ENCODE measurements at places on chromosomes 2 and 18.
A peak's percentile ranks its signal among the peaks of the same experiment; 100 is the strongest.

DNA sequence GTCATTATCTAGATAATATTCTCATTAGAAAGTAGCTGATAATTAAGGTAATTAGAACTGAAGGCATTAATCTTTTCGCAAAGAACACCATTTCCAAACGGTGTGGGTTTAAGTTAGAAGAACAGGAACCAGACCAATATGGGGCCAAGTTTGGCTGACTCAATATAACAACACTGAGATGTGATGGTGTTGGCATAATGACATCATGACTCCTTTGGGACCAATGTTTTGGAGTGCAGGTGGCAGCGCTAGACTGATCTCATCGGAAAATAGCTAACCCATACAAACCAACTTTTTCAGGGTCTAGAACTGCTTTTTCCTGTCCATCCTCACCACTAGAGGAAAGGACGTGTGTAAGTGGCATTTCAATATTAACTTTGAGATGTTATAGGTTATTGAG lies 1171.7 kb upstream of the ZEB2 start:
- H3K27ac ChIP-seq: no peak overlapping the region
- DNase-seq: no peak
- no peaks in the 10 kb centered on the region for H3K4me1 ChIP-seq
- no peak overlapping the region for H3K4me3 ChIP-seq

GRCh38 chr18:42183746-42184145 lies 228.7 kb downstream of the PIK3C3 start:
- H3K4me3 ChIP-seq: no peak overlapping the region
- DNase-seq: no peak
- no peaks in the 10 kb centered on the region for H3K27me3 ChIP-seq
- no peaks in the 10 kb centered on the region for H3K36me3 ChIP-seq

- H3K36me3 ChIP-seq: no peaks in the 10 kb centered on the region
- no peak for DNase-seq
- no peaks in the 10 kb centered on the region for H3K4me1 ChIP-seq
- H3K4me3 ChIP-seq: no peak overlapping the region
- H3K27me3 ChIP-seq: no peaks in the 10 kb centered on the region
Observed at GRCh38 chr2:183684686-183685085, 560.4 kb downstream of the NUP35 start.

- no peaks in the 10 kb centered on the region for H3K27me3 ChIP-seq
- H3K27ac ChIP-seq: no peak overlapping the region
- H3K36me3 ChIP-seq: no peaks in the 10 kb centered on the region
- DNase-seq: no peak
- H3K4me3 ChIP-seq: no peak overlapping the region
Observed at GRCh38 chr2:149167001-149167780, 128.7 kb downstream of the LYPD6B start.

DNA sequence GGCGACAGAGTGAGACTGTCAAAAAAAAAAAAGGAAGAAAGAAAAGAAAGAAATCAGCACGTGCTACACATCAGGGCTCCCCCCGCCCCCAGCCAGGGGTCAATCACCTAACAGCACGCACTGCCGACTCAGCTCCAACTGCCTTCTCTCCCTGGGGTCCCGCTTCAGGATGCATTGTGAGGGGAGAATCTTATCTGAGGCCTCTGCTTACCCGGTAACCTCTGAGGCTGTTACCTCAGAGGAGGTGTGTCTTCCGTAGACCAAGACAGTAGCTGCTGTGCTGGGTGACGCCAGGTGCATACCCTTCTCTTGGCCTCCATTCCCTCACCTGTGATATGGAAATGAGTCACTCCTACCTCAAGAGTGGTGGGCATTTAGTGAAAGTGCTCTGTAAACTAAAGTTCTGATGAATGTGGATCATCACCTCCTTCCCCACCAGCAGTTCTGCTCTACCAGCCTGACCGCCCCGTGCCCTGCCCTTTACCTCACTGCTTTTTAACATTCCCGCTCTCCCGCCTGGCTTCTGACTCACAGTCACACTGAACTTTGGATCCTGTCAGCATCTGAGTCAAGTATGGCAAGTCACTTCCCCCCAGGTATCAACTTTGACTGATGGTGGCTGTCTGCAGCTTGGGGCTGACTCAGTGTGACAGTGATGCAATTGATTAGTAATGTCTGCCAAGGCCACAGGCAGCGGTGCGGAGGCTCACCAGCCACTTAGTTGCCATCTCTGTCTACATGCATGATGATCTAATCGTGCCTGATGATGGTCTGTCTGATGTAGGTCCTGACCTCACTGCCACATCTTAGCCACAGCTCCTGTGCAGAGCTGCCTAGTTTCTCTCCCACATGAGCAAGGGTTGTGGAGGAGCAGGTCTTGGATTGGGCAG lies 20.1 kb downstream of the ARID5A start:
- DNase-seq: peak; percentile 39
- peaks cover 17% of the 10 kb centered on the region for H3K4me1 ChIP-seq
- H3K4me3 ChIP-seq: no peak overlapping the region
- H3K36me3 ChIP-seq: peaks cover 15% of the 10 kb centered on the region
- H3K27me3 ChIP-seq: no peaks in the 10 kb centered on the region
- no peak overlapping the region for H3K27ac ChIP-seq
